ENCODE measurements at places on chromosomes 16 and 17.

- no peak for DNase-seq
Observed at GRCh38 chr17:75487351-75488070, 27.8 kb downstream of the CASKIN2 start.

DNA sequence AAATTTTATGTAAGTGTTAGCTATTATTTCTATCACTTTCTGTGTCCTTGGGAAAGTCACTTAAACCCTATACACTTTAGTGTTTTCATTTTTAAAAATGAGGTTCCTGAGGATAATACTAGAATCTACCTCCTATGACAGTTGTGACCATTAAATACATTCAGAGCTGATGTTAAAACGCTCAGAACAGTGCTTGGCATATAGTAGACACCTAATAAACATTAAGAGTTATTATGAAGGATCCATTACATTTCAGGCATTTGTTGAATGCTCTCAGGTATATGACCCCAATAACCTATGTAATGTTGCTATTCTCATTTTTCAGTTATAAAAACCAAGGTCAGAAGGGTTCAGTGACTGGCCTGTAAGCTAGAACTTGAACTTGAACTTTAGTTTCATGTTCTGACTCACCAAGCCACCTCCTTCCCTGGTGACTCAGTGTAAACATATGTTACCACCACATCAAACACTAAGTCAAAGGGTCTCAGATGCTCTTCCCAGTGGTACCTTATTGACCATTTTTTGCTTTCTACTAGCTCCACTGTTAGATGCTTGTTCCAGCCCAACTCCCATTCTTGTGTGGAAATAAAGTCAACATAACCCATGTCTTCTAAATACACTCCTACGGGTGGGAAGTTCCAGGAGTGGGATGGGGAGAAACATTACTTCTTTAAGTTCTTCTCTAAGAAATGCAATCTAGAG, 47.6 kb downstream of the HSD17B2 start:
- no peak for DNase-seq

DNA sequence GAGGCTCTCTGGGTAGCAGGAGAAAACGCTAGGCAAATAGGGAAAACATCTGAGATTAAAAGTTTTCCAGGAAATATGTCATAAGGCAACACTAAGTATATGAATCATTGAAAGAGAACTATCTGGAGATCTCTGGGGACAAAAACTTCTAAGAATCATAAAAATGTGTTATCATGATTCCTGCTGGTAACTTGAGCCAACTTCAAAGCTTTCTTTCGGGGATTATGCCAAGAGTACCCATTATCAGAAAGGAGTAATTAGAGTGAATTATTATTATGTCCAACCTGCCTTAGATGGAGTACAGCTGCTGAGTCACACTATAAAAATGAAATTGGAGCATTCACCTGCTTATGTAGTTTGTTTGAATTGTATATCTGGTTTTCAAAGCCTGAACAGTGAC, 488.5 kb upstream of the SOX9 start:
- no peak for DNase-seq

DNA sequence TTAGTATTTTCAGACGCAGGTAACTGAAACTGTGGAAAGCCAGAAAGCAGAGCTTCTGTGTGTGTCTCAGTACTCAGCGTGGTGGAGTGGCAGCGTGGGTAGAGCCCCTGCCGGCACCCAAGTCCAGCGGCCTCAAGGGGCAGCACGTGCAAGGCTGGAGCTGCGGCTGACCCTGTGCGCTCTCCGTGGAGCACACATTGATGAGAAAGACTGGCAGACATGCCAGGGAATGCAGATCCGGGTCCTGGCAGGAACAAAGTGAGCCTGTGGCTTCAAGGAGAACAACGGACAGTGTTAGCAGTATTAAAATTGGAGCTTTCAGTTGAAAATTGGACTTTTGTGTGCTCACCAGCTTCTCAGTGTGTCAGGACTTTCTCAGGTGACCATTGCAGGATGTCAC, 23.3 kb downstream of the ZC3H18 start:
- DNase-seq, result no peak

DNA sequence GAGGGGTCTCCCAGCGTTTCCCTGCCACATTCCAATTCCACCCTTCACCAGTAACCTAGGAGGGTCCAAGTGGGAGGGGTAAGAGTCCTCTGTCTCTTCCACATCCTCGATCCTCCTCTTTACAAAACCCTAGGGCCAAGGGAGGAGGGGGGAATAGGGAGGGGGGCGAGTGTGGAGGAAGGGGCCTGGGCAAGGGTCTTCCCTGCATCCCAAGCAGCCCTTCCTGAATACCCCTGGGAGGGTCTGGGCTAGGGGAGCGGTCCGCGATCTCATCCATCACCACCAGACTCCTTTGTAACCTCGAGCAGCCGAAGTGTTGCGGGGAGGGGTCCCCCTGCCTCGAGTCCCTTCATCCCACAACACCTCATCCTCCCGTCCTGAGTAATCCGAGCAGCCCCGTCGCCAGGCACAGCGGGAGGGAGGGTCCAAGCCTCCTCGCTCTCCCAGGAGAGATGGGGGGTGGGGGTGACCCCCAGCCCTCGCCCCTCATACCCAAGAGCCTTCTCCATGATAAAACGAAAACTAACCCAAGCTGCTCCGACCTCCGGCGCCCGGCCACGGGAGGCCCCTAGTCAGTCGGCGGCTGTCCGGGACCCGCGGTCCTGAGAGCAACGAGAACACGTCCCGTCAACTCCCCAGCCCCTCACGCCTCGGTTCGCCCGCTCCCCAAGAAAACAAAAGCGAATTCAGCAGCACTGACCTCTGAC, 502 bp downstream of the SMPD3 start:
- DNase-seq, result no peak

DNA sequence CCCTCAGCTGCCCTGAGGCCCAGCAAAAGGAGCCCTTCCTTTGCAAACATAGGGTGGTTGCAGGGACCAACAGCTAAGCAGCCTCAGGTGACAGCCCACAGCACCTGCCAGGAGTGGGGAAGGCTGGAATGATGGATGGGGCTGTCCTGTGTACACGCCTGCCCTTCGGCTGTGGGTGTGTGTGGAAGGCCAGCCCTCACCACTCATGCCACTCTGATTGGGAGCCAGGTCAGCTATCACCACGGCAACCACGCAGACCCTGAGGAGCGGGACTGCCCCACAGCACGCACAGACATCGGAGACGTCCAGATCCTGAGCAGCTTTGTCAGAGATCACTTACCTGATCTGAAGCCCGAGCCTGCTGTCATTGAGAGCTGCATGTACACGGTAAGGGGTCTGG, 11.9 kb downstream of the PIPOX start:
- no peak for DNase-seq

DNA sequence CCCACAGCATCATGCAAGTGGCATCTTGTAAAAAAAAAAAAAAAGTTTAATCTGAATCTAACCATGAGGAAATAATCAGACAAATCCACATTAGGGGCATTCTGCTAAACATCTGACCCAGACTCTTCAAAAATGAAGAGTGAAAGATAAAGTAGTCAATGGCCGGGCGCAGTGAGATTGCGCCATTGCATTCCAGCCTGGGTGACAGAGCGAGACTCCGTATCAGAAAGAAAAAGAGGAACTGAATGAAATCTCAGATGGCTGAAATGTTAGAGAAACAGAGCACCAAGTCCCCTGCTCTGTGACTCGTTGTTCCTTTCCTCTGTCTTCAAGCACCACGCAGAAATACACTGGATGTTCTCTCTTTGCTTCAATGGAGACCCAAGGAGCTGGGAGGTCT, 12.7 kb upstream of the RNF135 start:
- no peak for DNase-seq

GRCh38 chr16:79419148-79419547, 181.4 kb downstream of the MAF start:
- DNase-seq, result no peak

DNA sequence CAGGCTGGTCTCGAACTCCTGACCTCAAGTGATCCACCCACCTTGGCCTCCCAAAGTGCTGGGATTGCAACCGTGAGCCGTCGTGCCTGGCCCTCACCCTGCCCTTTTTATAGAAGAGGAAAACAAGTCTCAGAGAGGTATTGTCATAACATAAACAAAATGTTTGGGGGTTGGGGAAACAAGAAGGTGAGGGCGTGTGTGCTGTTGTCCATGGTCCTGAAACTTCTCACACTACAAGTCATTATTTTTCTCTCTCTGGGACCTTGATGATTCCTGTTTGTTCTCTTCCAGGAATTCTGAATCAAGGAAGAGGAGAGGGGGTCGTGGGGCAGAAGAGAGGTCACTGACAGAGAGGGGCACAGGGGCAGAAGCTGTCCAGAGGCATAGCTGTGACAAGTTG, 160.2 kb upstream of the LHX1 start:
- DNase-seq, result no peak

DNA sequence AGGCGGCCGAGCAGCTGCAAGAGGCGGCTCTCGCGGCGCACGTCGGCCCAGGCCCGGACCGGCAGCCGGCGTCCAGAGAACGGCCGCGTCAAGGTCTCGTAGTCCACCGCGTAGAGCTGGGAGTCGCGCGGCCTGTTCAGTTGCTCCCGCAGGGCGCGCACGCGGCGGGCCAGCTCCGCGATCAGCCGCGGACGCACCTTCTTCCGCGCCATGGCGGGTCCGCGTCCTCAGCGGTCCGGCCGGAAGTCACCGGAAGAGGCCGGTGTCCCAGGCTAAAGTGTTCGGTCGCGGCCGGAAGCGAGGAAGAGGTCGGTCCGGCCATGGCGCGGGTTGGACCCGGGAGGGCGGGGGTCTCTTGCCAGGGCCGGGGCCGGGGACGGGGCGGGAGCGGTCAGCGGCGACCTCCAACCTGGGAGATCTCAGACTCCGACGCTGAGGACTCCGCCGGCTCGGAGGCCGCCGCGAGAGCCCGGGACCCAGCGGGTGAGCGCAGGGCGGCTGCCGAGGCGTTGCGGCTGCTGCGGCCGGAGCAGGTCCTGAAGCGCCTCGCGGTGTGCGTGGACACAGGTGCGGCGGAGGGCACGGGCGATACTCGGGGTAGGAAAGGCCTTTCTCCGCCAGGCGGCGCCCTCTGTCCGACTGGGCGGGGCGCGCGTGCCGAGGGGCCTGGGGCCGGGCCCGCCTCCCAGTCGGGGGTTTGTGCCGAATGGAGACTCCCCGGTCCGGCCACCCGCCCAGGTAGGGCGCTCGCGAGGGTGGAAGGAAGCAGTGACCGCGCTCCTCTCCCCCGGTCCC, at the start of gene MRPS34:
TSS of gene MRPS34 (minus strand) at position 227 of the 795 bp plus-strand sequence. CDS start at position 212, 15 bp downstream.
- DNase-seq, result peak; percentile 86

DNA sequence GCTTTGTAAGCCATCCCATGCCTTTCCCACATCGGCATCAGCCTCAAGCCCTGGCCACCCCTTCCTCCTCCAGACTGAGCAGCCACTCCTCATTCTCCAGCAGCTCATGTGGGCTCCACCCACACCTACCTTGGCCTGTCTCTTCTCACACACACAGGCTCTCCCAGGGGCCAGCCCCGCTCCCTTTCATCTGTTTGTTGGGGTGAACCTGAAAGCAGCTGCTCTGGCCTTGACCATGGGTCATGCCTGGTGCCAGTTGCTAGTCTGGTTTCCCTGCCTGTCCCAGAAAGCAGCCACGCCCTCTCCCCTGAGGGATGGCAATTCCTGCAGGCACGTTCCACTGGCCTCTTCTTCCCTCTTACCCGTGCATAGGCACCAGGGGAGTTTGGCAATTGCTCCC, 11.4 kb upstream of the TMEM238L start:
- DNase-seq, result no peak

DNA sequence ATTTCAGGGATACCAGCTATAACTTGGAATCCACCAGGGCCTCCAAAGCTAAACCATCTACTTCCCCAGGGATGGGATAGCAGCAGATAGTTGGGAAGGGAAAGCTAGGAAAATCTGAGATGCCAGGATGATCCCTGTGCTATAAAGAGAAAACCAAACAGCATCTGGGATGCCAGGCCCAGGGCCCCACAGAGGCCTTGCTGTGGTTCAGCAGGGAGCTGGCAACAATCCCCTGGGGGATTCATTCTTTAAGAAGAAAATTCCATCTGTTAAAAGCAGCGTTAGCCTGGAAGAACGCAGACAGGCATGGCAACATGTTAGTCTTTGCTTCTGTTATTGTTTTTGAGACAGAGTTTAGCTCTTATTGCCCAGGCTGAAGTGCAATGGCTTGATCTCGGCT, 16.6 kb downstream of the MYO18A start:
- no peak for DNase-seq

DNA sequence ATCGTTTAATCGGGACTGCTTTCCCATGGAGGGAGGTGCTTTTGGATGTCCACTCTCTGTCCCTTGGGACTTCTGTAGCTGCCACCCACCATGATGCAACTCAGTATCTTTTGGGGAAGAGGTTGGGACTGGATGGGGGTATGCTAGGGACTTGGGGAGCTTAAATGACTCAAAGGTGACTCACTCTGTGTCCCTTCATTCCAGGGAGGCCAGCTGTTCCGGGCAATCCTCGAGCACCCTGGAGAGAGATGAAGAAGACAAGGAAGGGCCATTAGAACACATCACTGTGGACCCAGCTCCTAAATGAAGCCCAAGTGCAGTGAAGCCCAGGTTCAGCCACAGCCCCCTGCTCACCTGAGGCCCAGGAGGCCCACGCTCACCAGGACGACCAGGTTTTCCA, 4.6 kb downstream of the COL1A1 start:
- DNase-seq, result no peak

GRCh38 chr17:27802962-27803680, 2.8 kb upstream of the NOS2 start:
- DNase-seq, result no peak

DNA sequence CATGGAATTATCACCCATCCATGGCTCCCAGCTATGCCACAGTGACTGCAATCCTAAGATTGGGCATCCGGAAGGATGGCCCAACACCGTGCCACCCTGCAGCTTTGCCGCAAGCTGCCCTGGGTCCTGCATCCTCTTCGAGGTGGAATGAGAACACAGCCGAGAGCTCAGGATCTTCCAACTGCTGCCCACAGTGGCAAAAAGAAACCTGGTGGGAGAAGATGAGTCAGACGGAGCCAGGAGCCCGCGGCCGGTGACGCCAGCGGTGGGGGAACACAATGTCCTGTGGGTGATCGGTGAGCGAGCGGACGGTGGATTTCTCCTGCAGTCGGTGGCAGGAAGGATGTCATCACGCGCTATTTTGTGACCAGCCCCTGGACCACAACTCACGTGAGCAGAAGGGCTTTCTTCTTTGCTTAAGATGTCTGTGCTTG, 20.1 kb downstream of the CD7 start:
- no peak for DNase-seq

GRCh38 chr16:57025941-57026777, 36.8 kb downstream of the NLRC5 start:
- DNase-seq, result no peak

GRCh38 chr16:48958681-48959080, 323.0 kb downstream of the CBLN1 start:
- no peak for DNase-seq

DNA sequence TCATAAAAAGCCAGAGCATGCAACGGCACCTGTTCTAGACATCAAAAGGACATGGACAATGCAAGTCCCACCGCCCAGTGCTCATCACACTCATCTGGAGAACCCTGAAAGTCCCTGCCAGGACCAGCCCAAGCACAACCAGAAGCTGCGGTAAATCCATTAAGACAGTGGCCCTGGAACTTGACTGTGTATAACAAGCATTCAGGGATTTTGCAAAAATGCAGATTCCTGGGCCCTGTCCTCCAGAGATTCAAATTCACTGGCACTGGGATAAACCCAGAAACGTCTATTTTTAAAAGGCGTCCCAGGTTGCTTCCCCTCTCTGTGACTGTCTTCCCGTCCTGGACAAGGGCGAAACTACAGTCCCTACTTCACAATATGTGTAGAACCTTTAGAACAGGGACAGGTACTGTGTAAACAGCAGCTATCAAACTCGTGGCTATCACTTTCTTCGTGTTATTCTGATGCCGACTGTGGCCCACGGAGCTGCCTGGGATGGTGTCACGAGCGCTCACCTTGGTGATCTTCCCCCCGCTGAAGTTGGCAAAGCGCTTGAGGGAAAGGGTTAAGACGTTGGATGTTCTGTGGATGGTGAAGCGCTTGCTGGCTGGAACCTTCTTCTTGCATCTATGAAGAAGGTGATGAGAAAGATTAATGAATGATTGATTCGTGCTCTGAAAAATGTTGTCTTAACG, 22.3 kb downstream of the USP36 start:
- DNase-seq, result no peak
